ENCODE measurements at places on chromosomes 4 and X.

- DNase-seq = no peak
These were observed 142.2 kb downstream of the ARHGAP10 start for GRCh38 chr4:147874109-147874508.

- no peak for DNase-seq
These were observed 236.4 kb downstream of the ZC4H2 start for GRCh38 chrX:64739792-64740378.

GRCh38 chrX:74464722-74465121 is 43.4 kb downstream of the SLC16A2 start:
- no peak for DNase-seq

DNA sequence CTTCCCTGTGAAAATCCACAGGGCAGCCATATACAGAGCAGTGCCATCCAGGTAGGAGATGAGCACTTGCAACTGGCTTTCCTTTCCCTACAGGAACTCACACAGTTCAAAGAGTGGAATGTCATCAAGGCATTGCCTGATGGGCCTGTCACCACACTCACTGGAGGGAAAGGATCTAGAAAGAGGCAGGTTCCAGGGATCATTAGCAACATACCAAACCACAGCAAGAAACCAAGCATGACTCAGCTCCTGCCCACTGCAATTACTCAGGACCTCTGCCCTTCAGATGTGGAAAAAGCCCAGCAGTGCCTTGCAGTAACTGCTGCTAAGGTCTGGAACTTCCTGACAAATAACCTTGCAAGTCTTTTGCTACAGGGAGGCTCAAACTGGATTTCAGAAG is 101.2 kb downstream of the ZNF674 start:
- no peak for DNase-seq

GRCh38 chr4:146450524-146450923 is 71.2 kb downstream of the SLC10A7 start:
- DNase-seq = no peak

DNA sequence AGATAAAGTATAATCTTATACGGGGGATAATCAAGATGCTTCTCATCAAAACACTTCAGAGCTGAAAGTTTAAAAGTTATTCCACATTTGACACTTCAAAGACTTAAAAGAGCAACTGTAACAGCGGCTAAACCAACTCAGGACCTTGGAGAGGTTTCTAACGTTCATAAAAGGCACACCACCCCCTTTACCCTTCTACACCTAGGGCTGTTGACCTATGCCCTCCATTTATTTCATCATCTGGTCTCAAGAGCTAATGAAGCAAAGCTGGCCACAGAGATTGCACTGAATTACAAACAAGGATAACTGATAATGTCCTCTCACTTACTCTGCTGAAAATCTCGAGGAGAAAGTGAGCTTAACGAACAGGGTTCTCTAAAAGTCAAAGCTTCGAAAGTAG is 1.1 kb upstream of the RPS6KA6 start:
- no peak for DNase-seq

GRCh38 chr4:38210396-38211114 is 250.4 kb downstream of the PTTG2 start:
- no peak for DNase-seq

- DNase-seq = no peak
These were observed 188.8 kb downstream of the CRLF2 start for GRCh38 chrX:1023676-1024075.

DNA sequence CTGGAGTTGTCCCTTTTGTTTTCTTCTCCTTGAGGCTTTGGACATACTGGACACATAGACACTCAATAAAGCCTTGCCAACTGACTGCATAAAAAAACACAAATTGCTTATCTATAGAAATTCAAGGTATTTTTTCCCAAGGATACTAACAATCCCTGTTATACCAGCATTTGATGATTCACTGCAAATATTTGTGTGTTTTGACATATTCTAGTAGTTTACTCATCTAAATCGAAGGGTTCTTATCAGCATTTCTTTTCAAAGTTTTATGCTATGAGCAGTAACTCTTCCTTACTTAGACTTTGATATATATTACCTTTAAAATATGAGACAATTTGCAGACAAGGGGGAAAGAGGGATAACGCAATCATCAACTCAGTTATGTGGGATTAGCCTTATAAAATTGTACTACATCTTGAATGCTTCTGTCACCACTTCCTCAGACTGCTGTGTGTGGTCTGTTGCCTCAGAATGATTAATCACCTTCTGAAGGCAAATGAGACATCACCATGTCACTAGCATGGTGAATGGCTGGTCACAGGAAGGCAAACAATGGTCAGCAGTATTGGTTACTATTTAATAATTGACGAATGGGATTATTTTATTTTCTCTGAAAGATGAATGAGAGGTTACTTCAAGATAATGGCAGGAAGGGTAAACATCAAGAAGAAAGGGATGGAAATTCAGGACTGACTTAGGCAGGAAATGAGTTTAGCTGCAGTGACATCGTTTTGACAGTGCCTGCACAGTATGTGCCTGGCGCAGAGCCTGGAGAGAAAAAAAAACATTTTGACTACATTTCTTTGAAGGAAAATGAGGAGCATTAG is 544.3 kb upstream of the CNKSR2 start:
- DNase-seq = no peak

GRCh38 chr4:138330531-138330930 is 88.4 kb upstream of the SLC7A11 start:
- DNase-seq = no peak

- DNase-seq = peak; percentile 79
These were observed 10.0 kb upstream of the PSAPL1 start for GRCh38 chr4:7444731-7445130.

- DNase-seq = no peak
These were observed 94.9 kb downstream of the EMCN start for GRCh38 chr4:100422894-100423293.

DNA sequence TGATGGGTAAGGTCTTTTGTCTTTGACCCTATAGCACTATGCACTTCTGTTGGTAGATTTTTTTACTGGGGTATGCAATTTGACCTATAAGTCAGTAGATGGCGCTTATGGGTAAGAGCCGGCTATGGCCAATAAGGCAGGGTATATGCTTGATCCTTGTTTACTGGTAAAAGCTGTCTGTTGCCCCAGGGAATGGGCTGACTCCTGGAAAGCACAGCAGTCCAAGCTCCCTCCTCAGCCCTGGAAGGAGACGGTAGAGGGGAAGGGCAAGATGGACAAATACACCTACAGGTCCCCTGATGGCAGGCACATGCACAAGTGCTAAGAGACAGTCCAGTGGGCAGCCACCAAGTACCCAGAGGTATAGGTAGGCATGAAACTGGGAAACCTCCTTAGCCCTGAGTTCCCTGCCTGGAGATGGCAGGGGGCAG is 63.7 kb downstream of the ADAMTS3 start:
- peak; percentile 34 for DNase-seq

GRCh38 chr4:120843849-120844527 is 78.5 kb downstream of the PRDM5 start:
- no peak for DNase-seq

GRCh38 chrX:119482481-119483480 is 14.5 kb downstream of the SLC25A5 start:
- DNase-seq = peak; percentile 71

- DNase-seq = no peak
These were observed 29.8 kb downstream of the DCAF8L2 start for GRCh38 chrX:27619975-27620374.

- DNase-seq = no peak
These were observed 124.6 kb downstream of the DCHS2 start for GRCh38 chr4:154366956-154367355.

- no peak for DNase-seq
These were observed 793 bp upstream of the DCUN1D4 start for GRCh38 chr4:51842167-51842553.

DNA sequence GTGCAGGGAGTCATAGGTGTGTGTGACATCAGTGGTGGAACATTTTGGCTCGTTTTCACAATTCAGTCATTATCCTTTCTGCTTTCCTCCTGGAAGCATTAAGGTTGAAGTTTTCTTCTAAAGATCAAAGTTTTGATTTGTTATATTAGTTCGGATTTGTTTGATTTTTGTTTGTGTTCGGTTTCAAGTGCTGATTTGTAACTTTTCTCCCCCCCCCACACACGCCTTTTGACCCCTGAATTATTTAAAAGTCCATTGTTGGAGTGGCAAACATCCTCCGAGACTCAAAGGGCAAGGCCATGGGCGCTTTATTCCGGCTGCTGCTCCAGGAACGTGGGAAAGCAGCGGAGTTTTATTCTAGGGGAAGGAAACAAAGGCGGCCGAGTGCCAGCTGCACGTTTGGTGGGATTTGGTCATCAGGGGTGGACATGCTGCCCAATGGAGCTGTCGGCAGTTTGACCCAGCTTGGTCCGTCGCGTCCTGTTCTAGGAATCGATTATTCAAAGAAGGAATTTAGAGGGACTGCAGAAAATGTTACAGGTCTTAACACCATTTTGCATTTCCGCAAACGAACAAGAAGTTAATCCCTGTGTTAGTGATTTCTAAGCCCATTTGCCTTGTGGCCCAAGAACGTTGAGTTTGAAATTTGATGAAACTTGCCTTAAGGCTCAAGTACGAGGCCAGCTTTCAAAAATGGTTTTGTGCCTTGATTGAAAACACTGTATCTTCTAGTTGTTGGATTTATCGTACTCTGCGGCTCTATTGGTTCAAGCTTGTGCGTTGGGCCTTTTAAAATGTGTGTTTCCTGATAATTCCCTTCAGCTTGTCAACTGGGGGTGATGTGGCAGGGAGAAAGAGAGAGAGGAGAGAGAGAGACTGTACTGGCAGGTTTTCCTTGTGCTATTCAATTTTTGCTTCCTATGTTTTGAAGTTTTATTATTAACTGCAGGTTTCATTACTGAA is 565 bp upstream of the ZNF41 start:
- peak; percentile 55 for DNase-seq

DNA sequence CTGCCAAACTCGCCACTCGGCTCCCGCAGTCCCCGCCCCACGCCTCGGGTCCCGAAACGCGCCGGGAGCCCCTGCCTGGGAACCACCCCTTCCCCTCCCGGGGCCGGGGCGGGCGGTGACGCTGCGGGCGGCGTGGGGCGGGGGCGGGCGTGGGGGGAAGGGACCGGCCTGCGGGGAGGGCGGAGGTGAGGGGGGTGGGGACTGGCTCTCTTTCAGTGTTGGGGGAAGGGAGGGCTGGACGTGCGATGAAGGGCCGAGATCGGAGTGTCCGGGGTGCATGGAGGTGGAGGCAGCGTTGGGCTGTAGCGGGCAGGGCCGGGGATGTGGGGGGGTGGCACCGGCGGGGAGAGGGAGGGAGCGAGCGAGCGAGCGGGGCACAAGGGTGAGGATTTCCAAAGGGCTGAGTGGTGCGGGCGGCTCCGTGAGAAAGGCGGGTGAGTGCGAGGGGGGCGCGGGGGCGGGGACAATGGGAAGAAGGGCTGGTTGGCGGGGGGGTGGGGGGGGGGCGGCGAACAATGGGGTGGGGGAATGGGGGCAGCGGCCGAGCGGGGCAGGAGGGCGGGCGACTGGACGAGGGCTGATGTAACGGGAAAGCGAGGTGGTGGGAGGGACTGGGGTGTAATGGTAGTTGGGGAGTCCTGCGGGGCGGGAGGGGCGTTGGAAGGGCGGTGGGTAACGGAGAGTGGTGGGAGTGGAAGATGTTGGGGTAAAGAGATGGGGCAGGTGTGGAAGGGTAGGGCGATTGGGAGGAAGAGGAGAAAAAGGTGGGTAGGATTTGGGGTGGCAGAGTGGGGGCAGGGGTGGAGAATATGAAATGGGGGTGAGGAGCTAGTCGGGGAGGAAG is 578 bp downstream of the DCUN1D4 start:
- DNase-seq = peak; percentile 64

DNA sequence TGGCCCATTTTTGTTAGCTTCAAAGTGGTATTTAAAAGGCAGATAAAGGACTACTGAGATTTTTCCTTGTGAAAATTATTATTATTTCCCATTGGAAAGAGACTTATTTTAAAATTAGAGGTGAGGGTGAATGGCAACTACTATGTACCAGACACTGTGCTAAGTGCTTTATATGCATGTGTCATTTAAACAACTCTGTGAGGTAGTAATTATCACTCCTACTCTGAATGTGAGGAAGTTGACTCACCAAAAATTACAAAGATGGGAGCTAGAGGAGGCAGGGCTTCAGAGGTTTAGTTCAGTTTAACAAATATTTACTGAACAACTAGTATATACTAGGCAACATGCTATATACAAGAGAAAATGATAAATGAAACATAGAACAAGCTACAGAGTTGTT is 78.2 kb downstream of the MSL3 start:
- DNase-seq = no peak

- DNase-seq = no peak
These were observed 131.2 kb upstream of the STX18 start for GRCh38 chr4:4673070-4673469.

DNA sequence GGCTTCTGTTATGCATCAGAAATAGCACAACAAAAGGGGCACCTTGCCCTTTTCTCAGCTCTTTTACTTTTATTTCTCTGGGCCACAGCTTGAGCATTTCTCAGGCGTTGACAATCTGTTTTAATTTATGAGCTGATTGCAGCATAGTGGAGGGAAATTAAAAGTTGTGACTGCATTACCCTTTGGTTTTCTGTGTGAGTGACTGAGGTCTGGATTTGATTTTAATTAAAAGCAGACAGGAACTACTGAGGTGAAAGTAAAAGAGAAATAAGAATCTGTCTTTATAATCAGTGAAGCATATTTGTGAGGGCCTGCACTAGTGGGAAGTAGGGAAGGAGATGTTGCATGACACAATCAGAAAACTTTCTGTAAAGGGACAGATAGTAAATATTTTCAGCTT is 43.4 kb upstream of the GEMIN8 start:
- DNase-seq = no peak

GRCh38 chr4:102328045-102328444 is 17.2 kb downstream of the SLC39A8 start:
- no peak for DNase-seq

GRCh38 chr4:152115794-152116193 is 355.0 kb upstream of the GATB start:
- DNase-seq = no peak

DNA sequence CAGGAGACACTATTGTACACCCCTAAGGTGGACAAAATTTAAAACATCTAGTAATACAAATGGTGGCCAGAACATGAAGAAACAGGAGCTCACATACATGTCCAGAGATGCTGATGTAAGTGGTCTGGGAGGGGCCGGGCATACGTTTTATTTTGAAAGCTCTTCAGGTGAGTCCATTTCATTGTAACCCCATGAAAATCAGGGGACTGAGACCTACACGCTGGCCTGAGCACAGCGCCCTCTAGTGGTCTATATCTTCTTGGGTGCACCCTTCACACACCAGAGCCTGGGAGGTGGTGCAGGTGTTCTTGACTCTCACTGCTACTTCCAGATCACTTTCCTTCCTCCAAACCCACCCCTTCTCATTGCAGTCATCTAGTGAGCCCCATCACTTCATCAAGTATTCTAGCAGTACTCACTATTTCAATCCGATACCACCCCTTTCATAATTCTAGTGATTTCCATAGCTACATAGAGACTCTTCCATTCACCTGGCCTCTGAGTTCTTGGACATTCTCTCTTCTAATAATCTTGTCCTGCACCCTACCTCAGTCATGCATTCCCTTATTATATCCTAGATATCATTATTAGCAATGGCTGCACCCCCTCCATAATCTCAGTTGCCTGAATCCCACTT is 4.3 kb upstream of the TLR6 start:
- DNase-seq = peak; percentile 52

DNA sequence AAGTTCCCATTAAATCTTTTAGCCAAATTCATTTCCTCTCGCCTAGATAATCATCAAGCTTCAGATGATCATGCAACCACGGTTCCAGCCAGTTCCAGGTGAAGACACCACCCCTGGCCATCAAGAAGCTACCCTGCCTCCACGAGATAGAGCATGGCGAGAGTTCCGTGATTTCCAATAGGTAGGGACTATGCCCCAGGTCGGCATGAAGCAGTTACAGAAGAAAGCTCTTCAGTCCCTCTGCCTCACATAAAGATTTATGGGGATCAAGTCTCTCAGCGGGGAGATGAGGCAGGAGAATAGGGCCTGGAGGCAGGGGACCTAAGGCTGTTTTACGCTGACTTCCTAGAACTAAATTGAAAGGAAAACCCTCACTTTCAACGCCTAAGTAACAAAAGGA is 183.9 kb downstream of the OR13H1 start:
- no peak for DNase-seq

Data from left lung (tissue), 14 donors.